ENCODE measurements at places on chromosomes 2 and 18.

- no peak for DNase-seq
These were observed 51.9 kb downstream of the REEP1 start for GRCh38 chr2:86285571-86285970.

DNA sequence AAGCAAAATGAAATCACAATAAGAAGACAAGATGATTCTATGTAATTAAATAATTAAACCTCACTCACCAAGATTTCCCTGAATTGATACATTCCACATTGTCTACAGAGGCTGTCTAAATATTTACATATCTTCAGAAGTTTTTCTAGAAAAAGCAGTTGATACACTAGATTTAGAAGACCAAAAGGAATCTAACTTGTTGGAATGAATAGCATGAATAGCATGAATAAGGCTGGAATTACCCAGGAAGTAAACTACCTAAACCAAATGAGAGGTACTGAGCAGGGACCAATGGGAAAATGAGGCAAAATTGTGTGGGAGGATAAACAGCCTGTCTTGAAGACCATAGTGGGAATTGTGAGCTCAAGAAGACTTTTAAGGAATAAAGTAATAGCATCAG, 479.7 kb downstream of the TXNL1 start:
- DNase-seq: no peak

DNA sequence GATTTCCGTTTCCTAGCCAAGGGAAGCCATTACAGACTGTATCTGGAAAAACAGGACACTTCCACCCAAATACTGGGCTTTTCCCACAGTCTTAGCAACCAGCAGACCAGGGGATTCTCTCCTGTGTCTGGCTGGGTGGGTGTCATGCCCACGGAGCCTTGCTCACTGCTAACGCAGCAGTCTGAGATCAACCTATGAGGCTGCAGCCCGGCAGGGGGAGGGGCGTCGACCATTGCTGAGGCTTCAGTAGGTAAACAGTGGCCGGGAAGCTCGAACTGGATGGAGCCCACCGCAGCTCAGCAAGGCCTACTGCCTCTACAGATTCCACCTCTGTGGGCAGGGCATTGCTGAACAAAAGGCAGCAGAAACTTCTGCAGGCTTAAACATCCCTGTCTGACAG, 131.1 kb downstream of the KIAA1328 start:
- no peak for DNase-seq

DNA sequence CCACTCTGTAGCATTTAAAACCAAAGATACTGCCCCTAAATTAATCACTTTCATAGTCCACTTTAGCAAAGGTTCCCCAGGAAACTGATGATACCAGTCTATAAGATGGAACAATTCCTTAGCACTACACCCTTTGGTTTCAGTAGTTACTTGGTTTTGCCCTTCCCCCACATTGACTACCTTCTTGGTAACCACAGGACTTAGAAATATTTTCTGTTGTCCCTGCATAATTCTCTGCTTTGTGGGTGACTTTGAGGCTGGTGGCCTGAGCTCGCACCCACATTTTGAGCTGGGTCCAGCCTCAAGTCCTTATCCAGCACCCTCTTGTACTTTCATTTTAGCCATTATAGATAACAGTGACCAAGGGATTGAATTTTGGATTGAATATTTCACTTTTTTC, 23.1 kb downstream of the ELP2 start:
- no peak for DNase-seq

GRCh38 chr2:10499275-10499907, 51.3 kb upstream of the ODC1 start:
- DNase-seq: no peak

DNA sequence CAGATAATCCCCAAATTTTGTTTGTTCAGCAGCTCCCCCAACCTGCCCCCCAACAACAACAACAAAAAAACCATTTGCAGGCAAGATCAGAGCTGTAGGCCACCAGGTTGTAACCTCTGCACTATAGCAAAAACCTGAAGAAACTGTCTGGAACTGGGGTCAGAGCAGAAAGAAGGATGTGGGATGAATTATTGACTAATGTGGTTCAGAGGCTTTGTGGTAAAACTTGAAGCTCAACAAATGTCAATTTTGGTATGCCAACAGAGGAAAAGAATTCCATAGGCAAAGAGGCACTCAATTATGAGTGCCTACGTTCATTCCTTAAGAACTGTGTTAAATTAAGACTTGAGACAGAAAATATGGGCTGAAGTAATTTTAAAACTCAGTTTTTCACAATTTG, 255.1 kb downstream of the STK39 start:
- no peak for DNase-seq

GRCh38 chr2:26316845-26317244, 29.1 kb upstream of the SELENOI start:
- no peak for DNase-seq

DNA sequence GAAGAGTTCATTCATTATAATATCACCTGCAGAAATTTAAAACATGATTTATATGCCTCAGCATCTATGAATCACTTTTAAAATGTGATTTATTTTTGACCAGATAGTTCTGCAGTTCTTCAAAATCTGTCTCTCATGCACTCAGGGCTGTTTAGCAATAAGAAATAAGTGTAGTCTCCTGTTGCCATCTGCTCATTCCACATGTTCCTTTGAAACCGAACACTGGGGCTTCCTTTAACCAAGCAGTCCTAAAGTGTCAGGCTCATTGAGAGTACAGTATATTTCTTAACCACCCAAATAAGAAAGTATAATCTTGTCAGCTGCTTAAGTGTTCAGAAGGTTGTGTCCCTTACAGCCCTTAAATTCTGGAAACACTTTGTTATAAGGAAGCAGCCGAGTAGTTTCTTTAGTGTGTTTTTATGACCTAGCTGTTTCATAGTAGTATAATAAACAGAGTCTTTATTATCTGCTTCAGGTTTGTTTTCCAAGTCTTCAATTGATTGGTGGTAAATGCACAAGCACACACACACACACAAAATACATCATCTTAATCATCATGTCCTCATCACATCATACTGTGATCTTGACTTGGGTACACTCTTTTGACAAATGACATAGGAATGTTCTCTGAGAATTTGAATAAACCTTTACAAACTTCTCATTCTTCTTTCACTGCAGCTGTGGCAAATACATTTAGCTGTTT, 10.4 kb downstream of the WDR7 start:
- DNase-seq: no peak

- peak; percentile 39 for DNase-seq
These were observed 995 bp downstream of the TMEM127 start for GRCh38 chr2:96264656-96265348.

DNA sequence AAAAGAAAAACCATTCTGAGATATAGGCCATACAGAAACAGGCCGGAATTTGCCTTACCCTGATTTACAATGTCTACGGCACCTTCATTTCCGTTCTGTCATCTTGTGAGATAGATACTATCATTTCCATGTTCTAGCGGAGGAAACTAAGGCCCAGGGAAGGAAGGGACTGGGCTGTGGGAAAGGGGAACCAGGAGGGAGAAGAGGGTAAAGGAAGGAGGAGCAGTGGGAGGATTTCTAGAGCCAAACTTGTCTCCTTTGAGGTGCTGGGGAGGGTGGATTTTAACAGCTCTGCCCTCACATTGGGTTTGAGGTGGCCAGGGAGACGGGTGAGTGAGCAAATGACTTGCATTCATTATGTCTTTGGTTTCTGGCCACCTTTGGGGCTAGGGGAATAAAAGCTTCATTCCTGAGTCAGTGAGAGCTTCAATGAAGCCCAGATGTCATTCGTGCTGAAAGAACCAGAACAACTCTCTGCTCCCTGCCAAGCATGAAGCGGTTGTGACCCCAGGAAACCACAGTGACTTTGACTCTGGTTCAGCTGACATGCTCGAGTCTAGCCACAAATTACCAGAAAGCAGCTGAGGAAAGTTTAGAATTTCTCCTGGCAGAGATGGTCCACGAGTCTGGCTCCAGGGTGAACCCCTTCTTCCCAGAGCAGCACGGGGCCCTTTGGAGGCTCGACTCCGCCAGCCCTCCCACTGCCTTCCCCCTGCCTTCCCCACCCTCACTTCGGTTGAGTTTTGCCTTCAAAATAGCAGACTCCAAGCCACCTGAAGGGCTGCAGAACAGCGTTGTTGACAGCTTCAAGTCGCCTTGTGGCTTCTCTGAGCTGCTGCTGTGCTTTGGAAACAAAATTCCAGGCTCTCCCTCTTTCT, 3.8 kb downstream of the ACTG2 start:
- DNase-seq: peak; percentile 62

DNA sequence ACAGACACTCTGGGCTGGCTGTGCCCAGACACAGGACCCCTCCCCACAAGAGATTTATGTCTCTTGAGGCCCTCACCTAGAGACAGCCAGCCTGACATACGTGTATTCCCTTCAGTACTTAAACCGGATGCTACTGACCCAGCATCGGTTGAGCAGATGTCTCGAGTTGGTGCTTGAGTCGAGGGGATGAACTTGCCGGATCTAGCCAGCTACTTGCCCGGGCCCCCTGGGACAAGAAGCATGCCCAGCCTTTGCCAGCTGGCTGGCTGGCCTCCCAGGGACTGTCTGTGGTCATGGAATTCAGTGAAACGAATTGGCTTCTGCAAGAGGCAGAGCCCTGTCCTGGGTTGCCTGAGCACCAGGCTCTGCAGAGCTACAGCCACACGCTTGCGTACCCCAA, 36.0 kb downstream of the DNMT3A start:
- no peak for DNase-seq

DNA sequence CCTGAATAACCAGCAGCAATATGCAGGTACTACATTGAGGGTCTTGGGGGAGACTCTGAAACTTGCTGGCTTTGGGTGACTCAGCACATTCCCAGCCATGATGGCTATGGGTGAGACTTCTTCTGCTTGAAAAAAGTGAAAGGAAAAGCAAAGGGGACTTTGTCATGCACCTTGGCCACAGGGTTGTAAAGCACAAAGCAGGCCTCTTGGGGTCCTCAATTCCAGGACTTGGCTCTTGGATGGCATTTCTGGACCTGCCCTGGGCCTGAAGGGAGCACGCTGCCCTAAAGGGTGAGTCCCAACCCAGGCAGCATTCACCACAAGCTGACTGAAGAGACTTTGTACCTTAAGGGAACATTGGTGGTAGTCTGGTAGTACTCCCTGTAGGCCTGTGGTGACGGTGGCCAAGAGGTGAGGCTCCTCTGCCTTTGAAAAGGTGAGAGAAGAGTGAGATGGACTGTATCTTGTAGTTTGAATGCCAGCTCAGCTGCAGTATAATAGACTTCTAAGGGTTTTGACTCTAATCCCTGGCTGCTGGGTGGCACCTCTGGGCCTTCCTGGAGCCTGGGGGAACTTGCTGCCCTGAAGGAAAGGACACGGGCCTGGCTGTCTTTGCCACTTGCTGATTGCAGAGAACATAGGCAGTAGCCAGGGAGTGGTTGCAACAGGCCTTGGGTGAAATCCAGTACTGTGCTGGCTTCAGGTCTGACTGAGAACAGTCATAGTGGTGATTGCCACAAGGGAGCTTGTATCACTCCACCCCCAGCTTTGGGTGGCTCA, 36.5 kb upstream of the CYTIP start:
- peak; percentile 82 for DNase-seq
